ENCODE measurements at places on chromosomes 16 and 17. TPM values are rescaled to one million over a fixed set of nuclear protein-coding genes. Genes with fewer than 3 reads are reported as not detected.

GRCh38 chr16:17439580-17439979 is 31.2 kb downstream of the XYLT1 start:
- no peak for DNase-seq

- no peak for DNase-seq
These were observed 34.4 kb upstream of the RAB11FIP4 start for GRCh38 chr17:31357091-31357490.

DNA sequence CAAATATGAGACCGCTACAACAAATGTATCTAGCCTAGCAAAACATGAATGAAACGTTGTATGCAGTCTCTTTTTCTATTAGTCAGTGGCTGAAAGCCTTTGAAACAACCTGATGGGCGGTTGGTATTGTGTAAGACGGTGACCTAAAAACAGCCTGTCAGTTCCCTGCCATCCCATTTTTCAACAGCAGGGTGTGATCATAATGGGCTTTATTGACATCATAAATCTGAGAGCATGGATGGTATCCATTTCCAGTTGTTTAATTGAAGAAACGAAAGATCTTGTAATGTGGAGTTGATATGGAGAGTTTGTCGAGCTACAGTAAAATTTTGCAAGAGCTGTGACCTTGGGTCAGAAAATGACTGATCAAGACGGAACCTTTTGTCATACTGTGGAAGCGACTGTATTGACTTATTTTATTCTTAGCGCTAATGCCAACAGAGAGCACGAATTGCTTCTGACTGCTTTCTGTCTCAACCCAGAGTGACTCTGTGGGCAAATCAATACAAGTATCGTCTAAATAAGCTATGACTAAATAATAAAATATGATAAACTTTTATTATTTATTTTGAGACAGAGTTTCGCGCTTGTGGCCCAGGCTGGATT is 12.3 kb upstream of the MEIOB start:
- DNase-seq = no peak

SNRNP25 gene
- total RNA-seq = 11.8 TPM

DNA sequence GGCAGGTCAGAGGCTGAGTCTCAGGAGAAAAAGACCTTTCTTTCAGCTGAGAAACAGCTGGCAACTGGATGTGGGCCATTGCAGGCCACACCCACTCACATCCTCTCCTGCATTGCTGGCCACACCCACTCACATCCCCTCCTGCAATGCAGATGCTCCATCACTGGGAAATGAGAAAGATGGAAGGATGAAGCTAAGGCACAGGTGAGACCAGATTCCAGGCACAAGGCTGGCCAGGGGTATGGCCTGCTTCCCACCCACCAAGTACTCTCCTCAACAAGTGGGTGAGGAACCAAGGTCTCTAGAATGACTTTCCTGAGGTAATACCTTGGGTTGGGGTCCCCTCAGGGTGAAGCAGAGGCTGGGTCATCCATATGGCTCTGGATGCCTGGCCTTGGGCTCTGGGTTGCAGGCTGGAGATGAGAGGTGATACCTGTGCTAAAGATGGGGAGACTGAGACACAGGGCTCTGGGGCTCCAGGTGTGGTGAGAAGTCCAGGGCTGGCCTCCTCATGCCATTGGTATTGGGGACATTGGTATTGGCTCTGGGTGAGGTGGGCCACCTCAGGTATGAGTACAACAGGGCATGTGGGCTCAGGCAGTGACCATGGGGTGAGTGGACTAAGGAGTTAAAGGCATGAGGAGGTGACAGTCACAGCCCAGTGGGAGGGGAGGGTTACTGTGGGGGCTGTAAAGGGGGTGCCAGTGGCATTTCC is 1726.8 kb downstream of the TP53TG3F start:
- DNase-seq = no peak

All from fibroblast of the aortic adventitia (primary cell).